ENCODE measurements at places on chromosomes 2 and 18. TPM values are rescaled to one million over a fixed set of nuclear protein-coding genes. Genes with fewer than 3 reads are reported as not detected.

The GAD1 gene
- not detected for total RNA-seq

The ANKRD23 gene
- 0.56 TPM for total RNA-seq

The SLC9A2 gene
- 0.07 TPM for total RNA-seq

The HADHA gene
- 144 TPM for total RNA-seq

The REG3G gene
- not detected for total RNA-seq

The GRP gene
- total RNA-seq: not detected

The RPRD1A gene
- total RNA-seq: 42.7 TPM

The ATG16L1 gene
- total RNA-seq: 23.7 TPM

The TBC1D8 gene
- 24.7 TPM for total RNA-seq

The ERMN gene
- total RNA-seq: not detected

The IL36RN gene
- 11.6 TPM for total RNA-seq

The ALPP gene
- total RNA-seq: not detected

The DYSF gene
- 7.2 TPM for total RNA-seq

The CD226 gene
- not detected for total RNA-seq

The OTX1 gene
- 4.2 TPM for total RNA-seq

The FEV gene
- not detected for total RNA-seq

The IL1B gene
- 63.4 TPM for total RNA-seq

The TBR1 gene
- total RNA-seq: not detected

The ANKRD30BL gene
- total RNA-seq: not detected

The UGT1A4 gene
- total RNA-seq: 0.33 TPM

The AKAIN1 gene
- not detected for total RNA-seq

The CNDP1 gene
- total RNA-seq: not detected

The LHCGR gene
- total RNA-seq: not detected
